ENCODE measurements at places on chromosomes 13 and 19.
A peak's percentile ranks its signal among the peaks of the same experiment; 100 is the strongest.

DNA sequence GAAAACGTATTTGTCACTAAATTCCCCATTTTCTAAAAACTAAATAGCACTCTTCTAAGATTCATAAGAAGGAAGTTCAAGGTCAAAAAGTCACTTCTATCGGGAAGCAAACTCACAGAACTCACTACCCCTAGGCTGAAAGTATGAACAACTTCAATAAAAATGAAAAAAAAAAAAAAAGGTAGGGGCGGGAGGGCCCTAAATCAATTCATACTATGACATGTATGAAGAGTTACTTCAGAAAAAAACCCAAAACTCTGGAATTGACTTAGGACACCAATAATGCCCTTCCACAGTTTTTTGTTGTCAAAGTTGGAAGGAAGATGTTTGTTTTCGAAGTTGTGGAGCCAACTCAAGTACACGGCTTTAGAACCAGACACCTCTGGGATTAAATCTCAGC is 1.1 kb downstream of the SUCLA2 start:
- no peak for DNase-seq

- DNase-seq = no peak
Measured at GRCh38 chr19:47419789-47420188, 462 bp upstream of the MEIS3 start.

GRCh38 chr19:51375504-51376221 is 3.2 kb upstream of the NKG7 start:
- DNase-seq = no peak

DNA sequence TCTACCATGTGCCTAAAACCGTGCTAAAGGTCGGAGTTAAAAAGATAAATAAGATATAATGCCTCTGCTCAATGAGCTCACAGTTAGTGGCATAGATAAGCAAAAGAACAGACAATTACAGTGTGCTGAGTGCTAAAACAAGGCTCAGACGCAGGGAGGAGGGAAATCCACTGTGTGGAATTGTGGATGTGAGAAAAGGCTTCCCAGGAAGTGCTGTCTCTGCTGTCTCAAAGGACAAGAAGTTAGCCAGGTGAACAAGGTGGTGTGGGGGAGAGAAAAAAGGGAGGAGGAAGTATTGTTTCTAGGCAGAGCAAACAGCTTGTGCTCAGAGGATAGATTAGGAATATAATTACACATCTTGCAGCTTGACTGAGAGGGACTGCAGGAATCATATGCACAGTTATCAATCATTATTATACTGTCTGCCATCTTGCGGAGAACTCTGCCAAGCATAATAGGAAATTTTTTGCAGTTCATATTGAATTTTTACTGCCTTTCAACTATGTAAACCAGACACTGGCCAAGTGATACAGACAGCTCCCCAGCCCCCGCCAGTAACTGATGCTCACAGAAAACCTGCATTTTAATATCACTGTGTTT is 9.3 kb downstream of the C13orf42 start:
- no peak for DNase-seq

DNA sequence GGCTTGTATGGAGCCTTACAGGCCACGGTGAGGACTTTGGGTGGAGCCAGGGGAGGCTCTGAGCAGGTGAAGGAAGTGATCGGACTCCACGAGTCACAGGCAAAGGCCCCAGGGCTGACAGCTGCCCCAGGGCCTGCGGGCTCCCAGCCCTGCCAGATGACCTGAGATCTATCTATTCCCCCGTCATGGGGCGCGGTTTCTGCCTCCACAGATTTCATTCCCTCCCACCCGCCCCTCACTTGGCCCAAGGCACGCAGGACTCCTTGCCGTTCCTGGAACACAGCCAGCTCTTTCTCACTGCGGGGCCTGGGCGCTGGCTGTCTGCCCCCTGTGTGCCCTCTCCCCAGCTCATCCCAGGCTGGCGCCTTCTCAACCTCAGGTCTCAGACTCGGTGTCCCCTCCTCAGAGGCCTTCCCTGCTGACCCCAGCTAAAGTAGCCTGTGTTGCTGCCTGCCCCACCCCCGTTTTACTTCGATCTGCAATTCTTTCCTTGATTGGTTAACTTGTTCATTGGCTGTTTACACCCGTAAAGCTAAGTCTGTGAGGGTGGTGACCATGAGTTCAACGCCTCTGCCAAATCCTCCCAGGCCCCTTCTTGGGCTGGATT is 13.9 kb upstream of the PAK4 start:
- no peak for DNase-seq

GRCh38 chr19:4429771-4430171 is 27.3 kb downstream of the CHAF1A start:
- DNase-seq = no peak

GRCh38 chr13:36082396-36082795 is 48.8 kb downstream of the DCLK1 start:
- no peak for DNase-seq

DNA sequence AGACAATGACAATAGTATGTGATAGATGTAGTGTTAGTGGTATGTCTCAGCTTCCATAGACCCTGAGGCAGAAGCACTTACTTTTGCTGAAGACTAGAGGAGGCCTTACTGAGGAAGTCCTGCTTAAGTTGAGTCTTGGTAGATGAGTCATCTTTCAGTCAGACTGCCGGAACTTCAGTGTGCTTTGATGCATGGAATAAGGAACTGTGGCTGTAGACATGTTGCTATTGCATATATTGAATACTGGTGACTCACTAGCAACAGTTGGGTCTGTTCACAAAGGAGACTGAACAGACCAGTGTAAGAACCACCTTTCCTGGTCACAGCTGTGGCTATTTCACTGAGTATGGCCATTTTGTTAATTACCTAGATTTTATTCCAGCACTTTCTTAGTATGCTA is 1000.6 kb downstream of the OLFM4 start:
- DNase-seq = no peak

DNA sequence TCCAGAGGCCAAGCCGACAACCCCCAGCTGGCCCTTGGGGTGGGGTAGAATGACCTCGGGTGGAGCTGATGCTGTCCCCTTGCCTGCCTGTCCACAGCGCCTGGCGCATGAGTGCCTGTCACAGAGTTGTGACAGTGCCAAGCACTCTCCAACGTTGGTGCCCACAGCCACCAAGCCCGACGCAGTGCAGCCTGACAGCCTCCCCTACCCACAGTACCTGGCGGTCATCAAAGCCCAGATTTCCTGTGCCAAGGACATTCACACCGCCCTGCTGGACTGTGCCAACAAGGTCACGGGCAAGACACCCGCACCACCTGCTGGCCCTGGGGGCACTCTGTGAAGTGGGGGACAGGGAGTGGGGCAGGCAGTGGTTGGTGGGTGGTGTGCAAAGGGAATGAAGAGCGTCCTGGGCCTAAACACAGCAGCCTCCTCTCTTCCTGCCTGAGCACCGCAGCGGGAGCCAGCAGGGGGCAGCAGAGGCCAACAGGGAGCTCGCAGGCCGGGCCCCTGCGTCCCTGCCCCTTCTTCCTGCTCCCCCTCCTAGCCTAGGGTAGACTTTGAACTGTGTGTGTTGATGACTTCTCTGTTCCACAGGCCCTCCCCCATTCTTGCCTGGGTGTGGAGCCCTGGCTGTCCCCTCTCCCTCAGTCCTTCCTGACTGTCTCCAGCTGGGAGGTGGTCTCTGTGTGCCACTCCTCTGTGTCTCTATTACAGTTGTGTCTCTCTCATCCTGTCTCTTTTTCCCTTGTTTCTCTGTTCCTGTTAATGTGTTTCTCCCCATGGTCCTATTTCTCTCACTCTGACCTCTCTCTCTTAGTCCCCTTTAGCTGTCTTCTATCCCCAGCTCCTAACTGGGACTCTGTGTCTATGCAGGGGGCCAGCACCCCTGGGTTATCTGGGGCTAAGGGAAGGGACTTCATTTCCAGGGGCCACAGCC is 6.5 kb downstream of the MED29 start:
- peak; percentile 68 for DNase-seq

GRCh38 chr19:3057275-3057714 is 5.0 kb downstream of the TLE5 start:
- DNase-seq = peak; percentile 51

- DNase-seq = no peak
Measured at GRCh38 chr13:47317356-47317755, 420.5 kb upstream of the HTR2A start.

DNA sequence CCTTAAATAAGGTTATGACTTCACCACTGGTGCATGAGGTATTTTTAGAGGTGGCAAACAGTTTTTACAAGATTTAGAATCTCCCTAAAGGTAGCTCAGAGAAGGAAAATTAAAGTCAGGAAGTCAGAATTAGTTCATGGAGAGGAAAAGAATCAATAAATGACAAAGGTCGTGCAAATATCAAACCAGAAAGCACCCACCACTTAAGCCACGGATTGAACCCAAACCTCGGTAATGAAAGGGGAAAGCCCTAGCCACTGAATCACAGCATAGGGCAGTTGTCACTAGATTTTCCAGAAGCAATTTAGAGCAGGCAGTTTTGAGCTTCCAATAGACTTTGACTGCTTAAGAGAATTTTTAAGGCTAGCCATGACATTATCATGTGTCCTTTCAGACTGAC is 1590.4 kb downstream of the SLITRK1 start:
- no peak for DNase-seq

Measured in NCI-H510A (cell line).